ENCODE measurements at places on chromosomes 2 and 18.

GRCh38 chr2:84899304-84900204 is 5.9 kb upstream of the TMSB10 start:
- no peak for DNase-seq

DNA sequence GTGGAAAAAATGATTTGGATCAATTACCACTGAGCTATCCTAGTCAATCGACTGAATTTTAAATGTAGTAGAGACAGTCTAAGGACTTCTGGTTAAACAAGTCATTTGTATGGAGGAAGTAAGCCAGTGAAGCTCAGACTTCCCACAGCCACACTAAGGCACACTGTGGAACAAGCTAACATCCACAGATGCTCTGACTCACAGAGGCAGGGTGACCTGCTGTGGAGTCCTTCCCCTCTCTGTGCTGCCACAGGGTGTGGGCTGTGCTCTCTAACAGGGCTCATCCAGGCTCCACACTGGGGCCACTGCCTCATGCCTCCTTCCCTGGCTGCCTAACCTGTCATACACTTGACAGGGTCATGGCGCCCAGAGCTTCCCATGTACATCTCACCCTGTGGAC is 351.0 kb downstream of the GALR1 start:
- DNase-seq = no peak

GRCh38 chr2:238169708-238170251 is 11.0 kb downstream of the ERFE start:
- DNase-seq = no peak

DNA sequence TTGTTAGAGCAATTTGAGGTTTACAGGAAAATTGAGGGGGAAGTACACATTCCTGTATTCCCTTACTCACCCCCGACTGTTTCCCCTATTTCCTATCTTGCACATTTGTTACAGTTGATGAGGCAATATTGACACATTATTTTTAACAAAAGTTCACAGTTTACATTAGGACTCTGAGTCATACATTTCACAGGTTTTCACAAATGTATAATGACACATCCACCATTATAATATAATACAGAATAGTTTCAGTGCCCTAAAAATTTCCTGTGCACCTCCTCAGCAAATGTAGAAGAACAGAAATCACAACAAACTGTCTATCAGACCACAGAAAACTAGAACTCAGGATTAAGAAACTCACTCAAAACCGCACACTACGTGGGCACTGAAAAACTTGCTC is 160.6 kb upstream of the RMP24 start:
- DNase-seq = no peak

All from activated T-cell treated with anti-CD3 and anti-CD28 coated beads, Interleukin-2, amount 50 U/mL, for 48 hours (primary cell).